Adrenal gland (tissue), 19 donors: ENCODE measurements at places on chromosomes 5 and 9. TPM values are rescaled to one million over a fixed set of nuclear protein-coding genes. Genes with fewer than 3 reads are reported as not detected.
A peak's percentile ranks its signal among the peaks of the same experiment; 100 is the strongest.

DNA sequence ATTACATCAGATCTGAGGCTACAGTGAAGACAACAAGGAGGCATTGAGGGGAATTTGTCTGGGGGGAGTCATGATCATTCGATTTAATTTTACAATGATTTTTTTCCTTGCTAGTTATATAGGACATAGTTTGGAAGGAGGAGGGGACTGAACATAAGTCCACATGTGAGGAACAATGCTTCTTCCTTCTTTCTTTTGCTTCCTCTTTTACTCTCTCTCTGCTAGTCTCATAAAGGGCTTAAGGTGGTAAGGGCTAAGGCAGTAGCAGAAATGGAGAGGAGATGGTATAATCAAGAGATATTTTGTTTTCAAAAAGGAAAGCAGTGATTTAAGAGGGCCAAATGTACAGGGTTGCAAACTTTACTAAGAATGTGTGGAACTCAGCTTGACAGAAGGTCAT, 64.3 kb downstream of the GRIN3A start:
- H3K36me3 ChIP-seq = no peaks in the 10 kb centered on the region
- H3K27me3 ChIP-seq = no peaks in the 10 kb centered on the region
- H3K4me1 ChIP-seq = no peaks in the 10 kb centered on the region
- DNase-seq = no peak
- H3K4me3 ChIP-seq = no peak overlapping the region
- H3K27ac ChIP-seq = no peak overlapping the region

GRCh38 chr9:840343-840742, 1.2 kb upstream of the DMRT1 start:
- DNase-seq = no peak
- H3K4me3 ChIP-seq = no peak overlapping the region
- H3K27me3 ChIP-seq = peaks cover 38% of the 10 kb centered on the region
- H3K36me3 ChIP-seq = no peaks in the 10 kb centered on the region

DNA sequence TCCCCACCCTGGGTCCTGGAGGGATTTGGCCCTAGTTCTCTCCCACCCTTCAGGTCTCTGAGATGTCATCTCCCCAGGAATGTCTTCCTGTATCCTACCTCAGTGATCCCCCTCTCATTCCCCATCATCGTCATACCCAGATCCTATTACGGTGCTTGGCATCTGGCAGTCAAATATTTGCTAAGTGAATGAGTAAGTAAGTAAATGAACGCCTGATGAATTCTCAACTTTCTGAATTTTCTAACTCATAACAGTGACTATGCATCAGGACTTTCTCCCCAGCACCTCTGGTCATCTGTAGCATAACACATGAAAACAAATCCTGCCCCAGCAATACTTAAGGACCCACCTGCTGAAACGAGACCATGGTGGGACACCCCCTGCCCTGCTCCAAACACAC, 244.2 kb downstream of the EBF1 start:
- no peaks in the 10 kb centered on the region for H3K36me3 ChIP-seq
- H3K27me3 ChIP-seq = peaks cover 3% of the 10 kb centered on the region
- H3K27ac ChIP-seq = no peak overlapping the region
- no peak for DNase-seq
- H3K4me3 ChIP-seq = no peak overlapping the region
- H3K4me1 ChIP-seq = no peaks in the 10 kb centered on the region

- no peaks in the 10 kb centered on the region for H3K36me3 ChIP-seq
- peak overlapping the region; percentile 38 for H3K4me3 ChIP-seq
- H3K4me1 ChIP-seq = no peaks in the 10 kb centered on the region
- DNase-seq = no peak
- H3K27ac ChIP-seq = no peak overlapping the region
- H3K27me3 ChIP-seq = peaks cover 39% of the 10 kb centered on the region
These were observed 29.2 kb downstream of the NR2F1 start for GRCh38 chr5:93611976-93612854.

- no peak overlapping the region for H3K4me3 ChIP-seq
- no peaks in the 10 kb centered on the region for H3K36me3 ChIP-seq
- H3K27ac ChIP-seq = no peak overlapping the region
These were observed 38.7 kb downstream of the KCTD16 start for GRCh38 chr5:144209361-144209760.

GRCh38 chr5:43851741-43852140, 248.8 kb downstream of the NNT start:
- no peak for DNase-seq
- H3K36me3 ChIP-seq = no peaks in the 10 kb centered on the region
- no peak overlapping the region for H3K4me3 ChIP-seq
- H3K27ac ChIP-seq = no peak overlapping the region

- no peaks in the 10 kb centered on the region for H3K27me3 ChIP-seq
- H3K36me3 ChIP-seq = no peaks in the 10 kb centered on the region
- H3K27ac ChIP-seq = no peak overlapping the region
- no peak overlapping the region for H3K4me3 ChIP-seq
- no peaks in the 10 kb centered on the region for H3K4me1 ChIP-seq
These were observed 605.4 kb downstream of the DNAH5 start for GRCh38 chr5:13339093-13339492.

DNA sequence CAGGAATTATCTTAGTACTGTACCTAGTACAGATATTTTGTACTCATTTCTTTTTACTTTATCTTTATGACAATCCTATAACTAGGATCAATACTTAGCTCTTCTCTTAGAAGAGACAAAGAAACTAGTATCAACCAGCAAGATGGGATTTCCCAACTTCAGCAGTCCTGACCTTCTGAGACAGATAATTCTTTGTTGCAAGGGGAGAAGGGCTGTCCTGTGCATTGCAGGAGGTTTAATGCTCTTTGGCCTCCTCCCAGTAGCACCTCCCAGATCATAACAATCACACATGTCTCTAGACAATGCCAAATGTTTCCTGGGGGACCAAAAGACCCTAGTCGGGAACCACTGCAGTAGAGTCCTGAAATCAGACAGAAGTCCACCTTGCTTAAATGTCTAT, 424.3 kb upstream of the DMAC1 start:
- no peak overlapping the region for H3K27ac ChIP-seq
- H3K36me3 ChIP-seq = no peaks in the 10 kb centered on the region
- no peaks in the 10 kb centered on the region for H3K27me3 ChIP-seq
- H3K4me3 ChIP-seq = no peak overlapping the region

DNA sequence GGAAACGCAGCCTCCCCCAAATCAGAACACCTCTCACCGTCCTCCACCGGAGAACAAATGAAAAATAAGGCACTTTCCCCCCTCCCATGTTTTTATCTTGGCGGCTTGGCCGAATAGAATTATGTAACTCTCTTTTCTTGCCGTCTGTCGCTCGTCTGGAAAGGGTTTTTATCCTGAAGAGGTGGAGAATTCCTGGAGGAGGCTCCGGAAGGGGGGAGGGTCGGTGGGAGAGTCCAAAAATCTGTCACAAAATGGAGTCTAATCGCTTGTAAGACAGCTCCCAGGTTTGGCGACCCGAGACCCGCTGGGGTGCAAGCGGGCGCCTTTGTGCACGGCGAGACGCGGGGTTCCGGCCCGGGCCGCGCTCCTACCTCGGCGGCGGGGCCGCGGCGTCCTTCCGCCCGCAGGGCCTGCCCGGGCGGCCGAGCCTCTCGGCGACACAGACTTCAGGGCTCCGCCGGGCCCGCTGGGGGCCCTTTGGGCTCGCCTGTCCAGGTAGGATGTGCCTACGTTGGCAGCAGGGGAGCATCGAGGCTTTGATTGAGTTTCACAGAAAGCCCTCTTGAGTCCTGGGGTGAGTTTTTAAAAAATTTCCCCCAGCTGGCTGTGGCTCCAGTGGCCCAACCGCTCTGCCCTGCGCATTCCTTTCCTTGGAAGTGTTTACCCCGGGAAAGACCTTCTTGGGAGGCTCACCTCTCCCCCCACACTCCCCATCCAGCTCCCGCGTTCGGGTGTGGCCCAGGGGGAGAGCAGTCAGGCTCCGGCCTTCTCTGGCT, 5.0 kb downstream of the LMX1B start:
- H3K27me3 ChIP-seq = peaks cover 90% of the 10 kb centered on the region
- no peak overlapping the region for H3K4me3 ChIP-seq
- H3K4me1 ChIP-seq = no peaks in the 10 kb centered on the region
- H3K27ac ChIP-seq = no peak overlapping the region

- no peak for DNase-seq
- H3K36me3 ChIP-seq = no peaks in the 10 kb centered on the region
- H3K27ac ChIP-seq = no peak overlapping the region
- no peaks in the 10 kb centered on the region for H3K27me3 ChIP-seq
- no peak overlapping the region for H3K4me3 ChIP-seq
- H3K4me1 ChIP-seq = peaks cover 11% of the 10 kb centered on the region
These were observed 80.9 kb upstream of the ITGA1 start for GRCh38 chr5:52706775-52707174.

DNA sequence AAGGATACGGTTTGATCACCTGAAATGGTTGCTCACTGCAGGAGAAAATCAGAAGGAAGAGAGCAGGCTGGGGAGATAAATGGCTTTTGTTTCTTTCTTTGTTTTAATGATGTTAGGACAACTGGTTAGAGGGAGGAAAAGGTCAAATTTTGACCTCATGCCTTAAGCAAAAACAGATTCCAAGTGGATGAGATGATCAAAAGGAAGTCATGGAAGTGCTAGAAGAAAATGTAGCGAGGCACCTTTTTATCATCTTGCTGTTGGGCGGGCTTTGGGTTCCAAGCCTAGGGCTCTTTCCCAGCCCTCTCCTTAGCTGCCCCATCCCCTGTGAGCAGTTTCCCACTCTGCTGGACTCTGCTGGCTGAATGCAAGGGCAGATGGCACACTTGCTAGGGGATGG, 127.9 kb downstream of the ADAMTS2 start:
- no peak overlapping the region for H3K27ac ChIP-seq
- no peaks in the 10 kb centered on the region for H3K36me3 ChIP-seq
- H3K4me3 ChIP-seq = no peak overlapping the region
- H3K27me3 ChIP-seq = no peaks in the 10 kb centered on the region
- no peaks in the 10 kb centered on the region for H3K4me1 ChIP-seq

DNA sequence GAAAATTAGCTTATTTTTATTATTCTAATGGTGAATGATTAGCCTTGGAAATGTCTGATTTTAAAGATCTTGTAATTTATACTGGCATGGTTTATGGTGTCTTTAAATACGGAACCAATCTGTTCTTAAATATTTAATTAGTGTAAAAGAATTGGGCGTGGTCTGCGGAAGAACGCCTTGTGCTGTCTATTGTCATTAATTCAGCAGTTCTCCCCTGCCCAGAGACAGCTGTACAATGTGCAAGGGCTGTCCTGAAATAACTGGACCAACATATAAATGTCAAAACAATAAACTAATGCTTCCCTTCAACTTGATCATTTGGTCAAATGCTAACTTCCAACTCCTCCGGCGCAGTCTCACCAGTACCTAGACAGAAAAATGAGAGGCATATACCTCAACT, 124.3 kb downstream of the CCDC192 start:
- no peak overlapping the region for H3K27ac ChIP-seq
- H3K4me1 ChIP-seq = peaks cover 10% of the 10 kb centered on the region
- no peak for DNase-seq
- H3K27me3 ChIP-seq = no peaks in the 10 kb centered on the region
- no peaks in the 10 kb centered on the region for H3K36me3 ChIP-seq
- no peak overlapping the region for H3K4me3 ChIP-seq

The TAF11L11 gene
- not detected for total RNA-seq

The ACER2 gene
- 7.3 TPM for total RNA-seq

The RMI1 gene
- 6.8 TPM for total RNA-seq

The TRIM7 gene
- 2.6 TPM for total RNA-seq

The TMEFF1 gene
- total RNA-seq = not detected

The GGTA1 gene
- 12.8 TPM for total RNA-seq

The GAS1 gene
- total RNA-seq = 12.1 TPM

The GABRG2 gene
- 11.2 TPM for total RNA-seq

The SLC46A2 gene
- not detected for total RNA-seq
